ENCODE measurements at places on chromosomes 7 and 10. TPM values are rescaled to one million over a fixed set of nuclear protein-coding genes. Genes with fewer than 3 reads are reported as not detected.
A peak's percentile ranks its signal among the peaks of the same experiment; 100 is the strongest.

DNA sequence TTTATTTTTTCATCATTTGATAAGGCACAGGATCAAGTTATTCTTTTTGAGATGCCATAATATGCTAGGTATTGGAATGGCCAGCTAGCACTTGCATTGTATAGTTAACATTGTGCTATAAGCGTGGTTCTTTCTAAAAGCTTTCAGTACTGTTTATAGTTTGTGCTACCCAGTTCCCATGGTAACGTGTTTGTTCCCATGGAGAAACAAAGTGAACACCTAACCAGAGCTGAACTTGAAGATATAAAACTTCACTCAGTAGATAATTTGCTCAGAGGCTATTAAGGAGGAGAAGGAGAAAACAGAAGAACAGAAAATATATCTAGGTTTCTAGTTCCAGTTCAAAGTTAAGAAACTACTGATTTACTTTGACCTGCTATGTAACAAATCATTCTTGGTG lies 23.6 kb upstream of the ITGB8 start:
- no peaks in the 10 kb centered on the region for H3K27me3 ChIP-seq
- H3K4me1 ChIP-seq = peaks cover 11% of the 10 kb centered on the region
- H3K36me3 ChIP-seq = no peaks in the 10 kb centered on the region
- peak overlapping the region; percentile 94 for H3K27ac ChIP-seq
- no peak overlapping the region for H3K4me3 ChIP-seq
- peak; percentile 7 for DNase-seq

RBM20 gene
- total RNA-seq = 1.0 TPM

DNA sequence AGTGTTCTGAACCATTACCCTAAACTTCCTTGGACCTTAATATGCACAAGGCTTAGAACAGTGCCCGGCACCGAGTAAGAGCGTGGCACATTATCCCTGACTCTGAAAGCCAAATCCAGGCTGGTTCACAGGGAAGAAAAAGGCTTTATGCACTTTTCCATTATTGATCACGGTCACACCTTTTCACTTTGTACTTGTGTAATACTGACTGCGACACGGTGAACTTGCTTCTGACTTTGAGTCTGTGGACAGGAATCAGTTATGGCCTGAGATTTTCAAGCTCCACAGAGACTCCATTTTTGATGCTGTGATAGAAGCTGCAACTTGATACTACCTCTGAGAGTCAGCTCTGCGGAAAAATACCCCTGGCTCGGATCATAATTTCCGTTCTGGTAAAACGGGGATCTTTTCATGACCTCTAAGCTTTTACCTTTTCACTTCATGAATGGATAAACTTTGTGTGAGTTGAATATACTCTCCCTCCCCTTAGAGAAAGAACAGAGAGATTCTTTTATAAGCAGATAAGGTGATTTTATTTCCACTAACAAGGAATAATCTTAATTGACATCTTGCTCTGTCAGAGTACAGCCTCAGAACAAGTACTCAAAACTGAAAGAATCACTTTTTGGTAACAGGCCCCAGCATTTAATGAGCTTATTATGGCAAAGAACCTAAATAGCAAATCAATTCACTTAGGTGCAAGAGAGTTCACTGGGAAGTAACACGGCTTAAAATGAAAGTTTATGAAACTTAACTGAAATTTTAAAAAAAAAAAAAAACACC lies 88.8 kb downstream of the ELMO1 start:
- DNase-seq = no peak
- peaks cover 11% of the 10 kb centered on the region for H3K36me3 ChIP-seq
- H3K4me3 ChIP-seq = no peak overlapping the region
- peaks cover 10% of the 10 kb centered on the region for H3K27me3 ChIP-seq

- peaks cover 1% of the 10 kb centered on the region for H3K27me3 ChIP-seq
- peaks cover 17% of the 10 kb centered on the region for H3K36me3 ChIP-seq
- H3K27ac ChIP-seq = no peak overlapping the region
- no peaks in the 10 kb centered on the region for H3K4me1 ChIP-seq
Observed at GRCh38 chr10:103262229-103262628, 14.7 kb upstream of the INA start.

- H3K4me3 ChIP-seq = no peak overlapping the region
- H3K36me3 ChIP-seq = peaks cover 5% of the 10 kb centered on the region
Observed at GRCh38 chr7:38368191-38368605, 94.8 kb upstream of the TARP start.

DNA sequence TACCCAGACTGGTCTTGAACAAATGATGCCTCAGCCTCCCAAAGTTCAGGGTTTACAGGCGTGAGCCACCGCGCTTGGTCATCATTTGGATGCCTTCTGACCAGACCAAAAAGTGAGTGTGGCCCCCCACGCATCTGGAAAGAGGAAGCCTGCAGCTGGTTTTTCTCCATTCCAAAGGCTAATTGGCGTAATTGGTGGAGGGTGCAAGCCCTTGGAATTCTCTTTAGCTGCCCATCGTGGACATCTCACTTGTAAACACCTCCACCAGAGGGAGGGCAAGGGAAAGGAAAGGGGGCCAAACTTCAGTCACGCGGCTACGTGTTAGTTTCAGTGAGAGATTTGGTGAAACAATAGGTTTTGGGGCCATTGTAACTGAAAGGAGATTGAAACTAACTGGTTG lies 4.1 kb upstream of the ARHGAP21 start:
- H3K36me3 ChIP-seq = no peaks in the 10 kb centered on the region
- peak; percentile 41 for DNase-seq
- H3K4me1 ChIP-seq = no peaks in the 10 kb centered on the region
- H3K27ac ChIP-seq = no peak overlapping the region
- H3K27me3 ChIP-seq = no peaks in the 10 kb centered on the region

- no peak overlapping the region for H3K27ac ChIP-seq
- peaks cover 3% of the 10 kb centered on the region for H3K27me3 ChIP-seq
- H3K4me3 ChIP-seq = no peak overlapping the region
- no peak for DNase-seq
Observed at GRCh38 chr7:42495256-42495655, 258.2 kb upstream of the GLI3 start.

GRCh38 chr10:4691301-4691700 lies 134.7 kb upstream of the AKR1E2 start:
- H3K27ac ChIP-seq = no peak overlapping the region
- no peak for DNase-seq
- H3K4me1 ChIP-seq = peaks cover 5% of the 10 kb centered on the region
- H3K4me3 ChIP-seq = no peak overlapping the region
- no peaks in the 10 kb centered on the region for H3K27me3 ChIP-seq

DNA sequence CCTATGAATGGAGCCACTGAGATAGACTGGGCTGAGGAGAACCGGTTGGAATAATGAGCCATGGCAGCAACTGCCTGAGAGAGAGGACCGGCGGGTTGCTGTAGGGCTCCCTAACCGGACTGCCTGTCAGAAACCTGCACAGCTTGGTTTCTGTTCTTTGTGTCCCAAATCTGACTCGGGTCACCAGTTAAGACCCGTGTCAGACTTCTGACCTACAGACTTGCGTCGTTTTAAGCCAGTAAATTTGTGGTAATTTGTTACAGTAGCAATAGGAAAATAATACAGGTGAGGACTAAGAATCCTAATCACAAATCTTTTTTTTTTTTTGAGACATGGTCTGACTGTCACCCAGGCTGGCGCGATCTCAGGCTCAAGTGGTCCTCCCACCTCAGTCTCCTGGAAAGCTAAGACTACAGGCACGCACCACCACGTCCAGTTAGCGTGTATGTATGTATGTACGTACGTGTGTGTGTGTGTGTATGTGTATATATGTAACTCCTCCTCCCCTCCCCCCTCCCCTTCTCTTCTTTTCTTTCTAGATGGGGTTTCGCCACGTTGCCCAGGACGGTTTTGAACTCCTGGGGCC lies 672 bp upstream of the DDX56 start:
- peaks cover 20% of the 10 kb centered on the region for H3K4me1 ChIP-seq
- peaks cover 35% of the 10 kb centered on the region for H3K36me3 ChIP-seq
- no peak for DNase-seq
- H3K27ac ChIP-seq = peak overlapping the region; percentile 55

GRCh38 chr7:100153708-100154535 lies 4.6 kb downstream of the TRAPPC14 start:
- peak overlapping the region; percentile 59 for H3K4me3 ChIP-seq
- peaks cover 34% of the 10 kb centered on the region for H3K4me1 ChIP-seq
- peaks cover 9% of the 10 kb centered on the region for H3K27me3 ChIP-seq
- peak overlapping the region; percentile 72 for H3K27ac ChIP-seq

GRCh38 chr7:151317936-151318335 lies 23.7 kb upstream of the NUB1 start:
- no peaks in the 10 kb centered on the region for H3K4me1 ChIP-seq
- H3K36me3 ChIP-seq = peaks cover 4% of the 10 kb centered on the region
- H3K4me3 ChIP-seq = no peak overlapping the region

PLXDC2 gene
- total RNA-seq = 73.1 TPM

GRCh38 chr7:43118313-43118712 lies 5.9 kb downstream of the HECW1 start:
- no peak overlapping the region for H3K27ac ChIP-seq
- no peaks in the 10 kb centered on the region for H3K36me3 ChIP-seq
- peaks cover 8% of the 10 kb centered on the region for H3K4me1 ChIP-seq
- no peak for DNase-seq

CEP55 gene
- total RNA-seq = 3.5 TPM

PILRA gene
- total RNA-seq = 4.2 TPM

DNA sequence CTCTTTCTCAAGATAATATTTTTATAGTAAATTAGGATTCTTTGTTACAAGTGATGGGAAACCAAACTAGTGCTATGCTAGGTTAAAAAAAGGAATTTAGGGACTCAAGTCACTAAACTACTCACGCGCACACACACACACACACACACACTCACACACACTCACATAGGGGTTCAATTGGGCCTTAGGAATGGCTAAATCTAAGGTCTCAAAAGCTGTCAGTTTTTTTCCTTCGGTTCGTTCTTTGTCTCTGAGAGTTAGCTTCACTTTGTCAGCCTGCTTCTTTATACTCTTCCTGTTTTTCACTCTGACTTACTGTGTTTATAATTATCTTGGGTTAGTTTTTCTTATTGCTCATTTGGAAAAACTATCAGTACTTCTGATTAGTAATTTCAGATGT lies 138.9 kb downstream of the ADK start:
- no peaks in the 10 kb centered on the region for H3K4me1 ChIP-seq
- H3K27ac ChIP-seq = no peak overlapping the region
- no peak overlapping the region for H3K4me3 ChIP-seq
- no peaks in the 10 kb centered on the region for H3K36me3 ChIP-seq
- H3K27me3 ChIP-seq = no peaks in the 10 kb centered on the region
- no peak for DNase-seq

GRCh38 chr10:21514129-21514817 lies 11.2 kb downstream of the SKIDA1 start:
- peak overlapping the region; percentile 93 for H3K27ac ChIP-seq
- peak overlapping the region; percentile 95 for H3K4me3 ChIP-seq
- peaks cover 11% of the 10 kb centered on the region for H3K27me3 ChIP-seq
- H3K36me3 ChIP-seq = peaks cover 17% of the 10 kb centered on the region

GRCh38 chr7:47300472-47301104 lies 281.3 kb downstream of the TNS3 start:
- H3K27ac ChIP-seq = no peak overlapping the region
- no peaks in the 10 kb centered on the region for H3K4me1 ChIP-seq
- peaks cover 2% of the 10 kb centered on the region for H3K27me3 ChIP-seq
- no peak for DNase-seq

PNLIP gene
- not detected for total RNA-seq
